Thyroid gland (tissue), 4 donors: ENCODE measurements at places on chromosomes 7 and 10. TPM values are rescaled to one million over a fixed set of nuclear protein-coding genes. Genes with fewer than 3 reads are reported as not detected.

DNA sequence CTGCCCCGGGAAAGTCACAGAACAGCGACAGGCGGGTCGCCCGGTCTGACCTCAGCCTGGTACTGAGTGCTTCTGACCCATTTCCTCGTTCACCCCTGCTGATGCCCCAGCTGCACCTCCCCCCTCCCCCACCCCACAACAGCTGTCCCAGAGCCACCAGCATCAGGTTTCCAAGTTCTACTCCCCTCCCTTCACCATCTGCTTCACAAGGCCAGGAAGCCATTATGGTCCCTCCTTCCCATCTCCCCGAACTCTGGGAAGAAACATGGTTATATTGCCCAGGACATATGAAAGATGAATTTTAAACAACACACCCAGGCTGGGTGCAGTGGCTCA, 301.9 kb upstream of the GALNT17 start:
- H3K36me3 ChIP-seq = no peaks in the 10 kb centered on the region
- H3K4me3 ChIP-seq = no peak overlapping the region
- H3K27ac ChIP-seq = no peak overlapping the region
- no peaks in the 10 kb centered on the region for H3K4me1 ChIP-seq

GRCh38 chr7:130669085-130669700, 645 bp upstream of the COPG2 start:
- H3K27me3 ChIP-seq = no peaks in the 10 kb centered on the region
- no peak for DNase-seq
- H3K4me1 ChIP-seq = no peaks in the 10 kb centered on the region
- no peaks in the 10 kb centered on the region for H3K36me3 ChIP-seq
- H3K4me3 ChIP-seq = peak overlapping the region; percentile 78

DNA sequence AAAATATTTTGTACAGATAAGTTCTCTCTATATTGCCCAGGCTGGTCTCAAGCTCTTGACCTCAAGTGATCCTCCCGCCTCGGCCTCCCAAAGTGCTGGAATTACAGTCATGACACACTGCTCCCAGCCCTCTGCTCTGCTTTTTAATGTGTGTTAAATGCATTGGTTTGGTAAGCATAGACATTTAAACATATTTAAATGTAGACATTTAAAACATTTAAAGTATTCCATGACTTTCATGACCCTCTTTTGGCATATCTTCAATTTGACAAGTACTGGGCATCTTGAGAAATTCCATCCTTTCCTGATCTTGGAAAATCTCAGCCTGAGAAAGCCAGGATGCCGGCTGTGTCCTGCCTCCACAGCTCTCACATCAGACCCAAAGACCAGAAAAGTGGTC, 5.2 kb upstream of the SAR1A start:
- no peak overlapping the region for H3K4me3 ChIP-seq
- H3K36me3 ChIP-seq = no peaks in the 10 kb centered on the region
- DNase-seq = no peak
- H3K27ac ChIP-seq = no peak overlapping the region
- no peaks in the 10 kb centered on the region for H3K4me1 ChIP-seq
- H3K27me3 ChIP-seq = no peaks in the 10 kb centered on the region

GRCh38 chr10:98150544-98150943, 16.1 kb downstream of the R3HCC1L start:
- no peaks in the 10 kb centered on the region for H3K36me3 ChIP-seq
- H3K4me1 ChIP-seq = no peaks in the 10 kb centered on the region
- no peaks in the 10 kb centered on the region for H3K27me3 ChIP-seq
- H3K4me3 ChIP-seq = no peak overlapping the region
- no peak overlapping the region for H3K27ac ChIP-seq
- no peak for DNase-seq

DNA sequence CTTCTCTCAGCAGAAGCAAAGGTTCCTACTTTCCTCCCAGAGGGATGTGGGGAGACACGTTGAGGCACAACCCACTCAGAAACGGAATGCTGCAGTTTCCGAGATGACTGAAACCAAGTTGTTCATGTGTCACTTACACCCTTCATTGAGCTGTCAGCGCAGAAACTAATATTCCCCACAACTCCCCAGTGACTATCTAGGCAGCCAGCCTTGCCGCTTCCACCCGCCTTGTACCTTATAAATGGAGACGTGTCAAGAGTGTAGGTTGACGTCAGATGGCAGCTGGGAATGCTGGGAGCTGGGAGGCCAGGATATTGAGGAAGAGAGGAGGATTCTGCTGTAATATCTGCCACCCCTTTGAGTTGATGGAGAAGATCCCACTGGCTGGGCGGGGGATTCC, 15.1 kb downstream of the GPR26 start:
- DNase-seq = no peak
- H3K27ac ChIP-seq = no peak overlapping the region
- no peak overlapping the region for H3K4me3 ChIP-seq
- no peaks in the 10 kb centered on the region for H3K36me3 ChIP-seq

- no peaks in the 10 kb centered on the region for H3K27me3 ChIP-seq
- no peak overlapping the region for H3K27ac ChIP-seq
- H3K36me3 ChIP-seq = no peaks in the 10 kb centered on the region
- no peak for DNase-seq
- H3K4me1 ChIP-seq = peaks cover 4% of the 10 kb centered on the region
Measured at GRCh38 chr10:101617102-101617823, 29.1 kb downstream of the DPCD start.

DNA sequence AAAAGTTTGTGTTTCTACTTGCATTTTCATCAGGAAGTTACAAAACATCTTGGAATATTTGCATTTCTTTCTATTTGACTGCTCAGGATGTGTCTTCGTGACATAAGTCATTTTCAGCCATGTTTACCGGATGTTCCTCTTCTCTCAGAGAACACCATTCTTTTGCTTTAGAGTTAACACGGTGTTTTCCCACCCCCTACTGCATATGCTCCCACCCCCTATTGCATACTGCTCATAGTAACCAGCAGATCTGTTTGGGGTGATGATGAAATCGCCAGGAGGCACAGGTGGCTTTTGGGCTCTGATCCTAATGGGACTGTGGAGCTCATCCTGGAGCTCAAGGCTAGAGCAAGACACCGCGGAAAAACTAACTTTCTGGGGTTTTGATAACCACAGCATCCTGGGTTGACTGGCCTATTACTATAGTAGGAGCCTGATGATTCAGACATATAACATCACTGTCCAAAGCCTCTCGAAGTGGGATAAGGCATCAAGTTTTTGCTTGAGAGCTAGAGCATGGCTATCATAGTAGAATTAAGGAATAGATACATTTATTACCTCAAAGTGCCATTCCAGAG, 65.1 kb upstream of the BET1 start:
- H3K27me3 ChIP-seq = no peaks in the 10 kb centered on the region
- no peaks in the 10 kb centered on the region for H3K4me1 ChIP-seq
- no peak for DNase-seq
- no peak overlapping the region for H3K4me3 ChIP-seq
- H3K27ac ChIP-seq = no peak overlapping the region

GRCh38 chr10:71476228-71477011, 79.7 kb downstream of the CDH23 start:
- no peaks in the 10 kb centered on the region for H3K4me1 ChIP-seq
- no peak overlapping the region for H3K27ac ChIP-seq
- H3K36me3 ChIP-seq = no peaks in the 10 kb centered on the region
- no peaks in the 10 kb centered on the region for H3K27me3 ChIP-seq

GRCh38 chr10:127024685-127025435, 119.6 kb downstream of the DOCK1 start:
- no peaks in the 10 kb centered on the region for H3K27me3 ChIP-seq
- no peak for DNase-seq
- no peaks in the 10 kb centered on the region for H3K4me1 ChIP-seq
- peaks cover 40% of the 10 kb centered on the region for H3K36me3 ChIP-seq

DNA sequence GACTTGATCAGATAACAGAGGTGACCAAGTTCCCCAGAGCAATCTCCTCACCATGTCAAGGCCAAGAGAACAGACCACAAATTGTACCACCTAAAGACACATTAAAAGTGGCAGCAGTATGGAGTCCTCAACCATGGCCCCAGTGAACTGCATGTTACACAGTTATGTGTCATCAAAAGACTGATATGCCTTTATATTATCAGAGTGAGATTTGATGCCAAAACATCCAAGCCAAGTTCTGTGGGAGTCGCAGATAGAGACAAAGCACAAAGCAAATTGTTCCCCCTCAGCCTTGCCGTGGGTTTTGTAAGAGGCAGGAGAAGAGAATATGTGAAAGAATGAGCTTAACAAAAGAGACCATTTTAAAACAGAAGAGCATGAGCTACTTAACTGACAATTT, 39.2 kb upstream of the TES start:
- peaks cover 10% of the 10 kb centered on the region for H3K4me1 ChIP-seq
- no peaks in the 10 kb centered on the region for H3K27me3 ChIP-seq
- H3K4me3 ChIP-seq = no peak overlapping the region
- no peak for DNase-seq
- no peaks in the 10 kb centered on the region for H3K36me3 ChIP-seq

DNA sequence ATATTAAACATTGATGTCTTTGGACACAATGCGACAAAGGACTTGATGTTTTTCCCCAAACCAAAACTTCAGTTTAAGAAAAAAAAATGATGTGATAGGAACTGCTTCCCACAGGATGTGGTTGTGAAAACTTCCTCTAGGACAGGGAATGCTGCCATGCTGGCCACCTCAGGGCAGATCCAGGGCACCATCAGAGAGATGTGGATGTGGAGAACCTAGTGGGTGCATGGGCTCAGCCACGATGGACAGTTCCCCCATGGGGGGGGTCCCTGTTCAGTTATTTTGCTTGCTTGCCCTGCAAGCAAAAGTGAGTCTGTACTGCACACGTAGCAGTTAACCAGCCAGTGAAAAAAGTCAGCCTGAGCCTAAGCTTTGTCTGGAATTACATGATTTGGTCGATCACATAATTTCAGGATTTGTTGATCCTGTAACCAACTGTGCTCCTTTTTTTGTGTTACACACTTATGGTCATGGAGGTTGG, 36.3 kb downstream of the LAMB4 start:
- peak overlapping the region; percentile 38 for H3K27ac ChIP-seq
- no peak for DNase-seq
- H3K4me3 ChIP-seq = no peak overlapping the region
- peaks cover 10% of the 10 kb centered on the region for H3K4me1 ChIP-seq
- H3K36me3 ChIP-seq = no peaks in the 10 kb centered on the region

GRM3 gene
- total RNA-seq = not detected

HABP2 gene
- not detected for total RNA-seq

TAS2R3 gene
- total RNA-seq = 3.6 TPM

ANXA8L1 gene
- not detected for total RNA-seq
